Muscle of back (tissue), 13 donors: ENCODE measurements at places on chromosomes 16 and 17. TPM values are rescaled to one million over a fixed set of nuclear protein-coding genes. Genes with fewer than 3 reads are reported as not detected.

GRCh38 chr17:39209317-39210092 lies 9.4 kb downstream of the RPL19 start:
- DNase-seq: peak; percentile 81

- DNase-seq: peak; percentile 57
Measured at GRCh38 chr17:36888236-36888951, 48.9 kb upstream of the LHX1 start.

- no peak for DNase-seq
Measured at GRCh38 chr17:57679356-57679755, 65.7 kb downstream of the CCDC182 start.

DNA sequence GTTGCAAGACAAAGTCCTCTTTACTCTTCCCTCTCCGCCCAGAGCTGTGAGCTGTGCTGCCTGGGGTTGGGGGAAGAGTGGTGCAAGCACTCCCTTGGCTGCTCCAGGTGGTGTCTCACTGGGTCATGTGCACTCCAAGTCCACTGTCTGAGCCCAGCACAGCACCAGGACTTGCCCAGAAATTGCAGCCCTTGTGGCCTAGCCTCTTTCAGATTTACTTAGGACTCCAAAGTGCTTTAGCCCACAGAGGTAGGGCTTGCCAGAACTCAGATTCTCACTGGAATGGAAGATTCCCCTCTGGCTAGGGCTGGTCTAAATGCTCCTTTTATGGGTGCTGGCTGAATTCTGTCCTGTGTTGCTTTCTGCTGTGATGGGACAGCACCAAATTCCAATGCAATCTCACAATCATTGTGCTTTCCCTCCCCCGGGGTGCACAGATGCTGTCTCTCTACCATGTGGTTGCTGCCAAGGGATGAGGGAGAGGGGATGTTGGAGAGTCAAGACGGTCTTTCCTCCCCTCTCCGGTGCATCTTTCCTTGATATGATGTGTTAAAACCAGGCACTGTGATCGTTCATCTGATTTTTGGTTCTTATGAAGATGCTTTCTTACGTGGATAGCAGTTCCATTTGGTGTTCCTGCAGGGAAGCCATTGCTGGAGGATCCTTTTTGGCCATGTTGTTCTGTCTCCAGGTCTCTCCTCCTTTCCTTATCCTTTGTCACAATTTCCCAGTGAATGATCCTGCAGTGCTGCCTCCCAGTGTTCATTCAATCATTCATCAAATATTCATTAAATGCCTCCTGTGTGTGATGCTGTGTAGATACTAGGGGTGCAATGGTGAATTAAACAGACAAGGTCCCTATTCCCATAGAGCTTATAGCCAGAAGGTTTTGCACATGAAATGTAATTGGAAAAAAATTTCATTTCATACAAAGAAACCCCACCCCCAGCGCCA lies 216.3 kb downstream of the SPECC1 start:
- DNase-seq: no peak

DNA sequence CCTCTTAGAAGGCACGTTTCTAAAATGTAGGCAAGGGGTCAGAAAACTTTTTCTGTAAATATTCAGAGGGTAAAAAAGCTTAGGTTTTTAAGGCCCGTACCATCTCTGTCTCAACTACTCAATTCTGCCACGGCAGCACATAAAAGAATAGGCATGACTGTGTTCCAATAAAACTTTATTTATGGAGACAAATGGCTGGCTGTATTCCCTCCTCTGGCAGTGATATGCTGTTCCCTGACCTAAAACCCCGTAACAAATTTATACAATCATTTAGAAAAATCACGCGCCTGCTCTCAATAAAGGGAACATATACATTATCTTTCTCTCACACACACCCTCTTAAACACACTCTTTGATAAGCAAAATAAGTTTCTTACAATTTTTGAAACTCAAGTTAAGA lies 138.7 kb downstream of the ZFHX3 start:
- no peak for DNase-seq

DNA sequence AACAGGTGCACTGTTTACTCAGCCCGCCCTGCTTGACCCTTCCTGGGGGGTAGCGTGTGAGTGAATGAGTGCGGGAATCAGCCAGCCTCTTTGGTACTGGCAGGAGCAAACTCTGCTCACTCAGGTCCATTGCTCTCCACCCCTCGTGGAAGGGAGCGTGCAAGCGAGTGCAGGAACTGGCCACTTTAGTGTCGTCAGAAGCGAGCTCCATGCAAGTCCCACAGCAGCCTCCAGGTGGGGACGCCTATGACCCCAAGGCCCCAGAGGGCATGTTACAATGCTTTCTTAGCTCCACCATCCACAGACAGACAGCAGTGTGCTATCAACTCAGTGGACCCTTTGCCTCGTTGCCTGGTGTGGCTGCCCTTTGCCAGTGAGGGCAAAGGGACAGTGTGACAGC lies 1025.1 kb upstream of the CDH8 start:
- DNase-seq: no peak

DNA sequence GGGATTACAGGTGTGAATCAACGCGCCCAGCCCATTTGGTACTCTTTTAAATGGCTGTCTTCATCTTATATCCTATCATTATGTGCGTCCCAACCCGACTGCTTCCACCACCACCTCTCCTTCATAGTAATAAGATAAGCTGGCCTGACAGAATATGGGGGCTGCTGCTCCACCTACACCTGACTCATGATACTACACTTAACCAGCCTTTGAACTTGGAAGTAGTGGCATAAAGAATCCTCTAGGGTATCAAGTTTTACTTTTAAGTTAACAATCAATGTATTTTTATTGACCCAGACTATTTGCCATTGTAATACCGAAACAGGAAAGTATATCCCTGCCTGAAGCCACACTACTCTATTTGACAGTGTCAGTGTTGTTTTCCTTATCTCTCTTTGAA lies 18.8 kb downstream of the PDZD9 start:
- DNase-seq: no peak

The KRT24 gene
- not detected for polyA plus RNA-seq

- no peak for DNase-seq
Measured at GRCh38 chr17:5210614-5211252, 19.1 kb upstream of the ZNF594 start.

- peak; percentile 47 for DNase-seq
Measured at GRCh38 chr16:50245417-50246298, 20.7 kb upstream of the ADCY7 start.

DNA sequence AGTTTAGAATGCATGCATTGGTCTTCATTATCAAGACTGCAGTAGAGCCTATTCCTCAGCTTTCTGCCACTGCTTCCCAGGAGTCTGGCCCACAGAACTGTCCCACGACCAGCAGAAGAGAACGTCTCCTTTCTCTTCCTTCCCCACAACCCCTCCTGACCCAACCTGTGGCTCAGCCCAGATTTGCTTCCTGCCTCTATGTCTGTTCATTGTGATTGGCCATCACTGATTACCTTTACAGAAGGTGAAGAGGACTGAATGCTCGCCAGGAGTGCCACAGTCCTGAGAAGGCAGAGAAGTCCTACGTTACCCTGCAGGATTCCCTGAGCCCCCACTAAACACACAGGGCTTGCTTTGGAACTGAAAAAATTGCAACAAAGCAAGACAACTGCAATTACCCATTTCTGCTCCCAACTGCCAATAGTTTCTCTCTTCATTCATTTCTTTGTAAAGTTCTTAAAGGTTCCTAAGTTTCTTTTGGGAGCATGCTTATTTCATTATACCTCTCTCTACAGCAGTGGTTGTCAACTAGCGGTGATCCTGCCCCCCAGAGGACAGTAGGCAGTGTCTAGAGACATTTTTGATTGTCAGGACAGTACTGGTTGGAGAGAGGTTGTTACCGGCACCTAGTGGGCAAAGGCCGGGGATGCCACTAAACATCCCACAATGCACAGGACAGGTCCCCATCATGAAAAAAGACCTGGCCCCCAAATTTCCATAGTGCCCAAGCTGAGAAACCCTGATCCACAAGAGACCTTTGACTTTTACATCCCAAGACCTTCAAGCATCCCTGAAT lies 4.5 kb upstream of the NAT9 start:
- DNase-seq: no peak

- DNase-seq: no peak
Measured at GRCh38 chr17:68238871-68239253, 9.0 kb upstream of the AMZ2 start.

- no peak for DNase-seq
Measured at GRCh38 chr16:82386761-82387160, 216.7 kb upstream of the MPHOSPH6 start.

The C16orf89 gene
- polyA plus RNA-seq: 0.15 TPM

GRCh38 chr16:14301169-14302030 lies 230.3 kb downstream of the MRTFB start:
- DNase-seq: no peak

The SP6 gene
- 1.4 TPM for polyA plus RNA-seq

DNA sequence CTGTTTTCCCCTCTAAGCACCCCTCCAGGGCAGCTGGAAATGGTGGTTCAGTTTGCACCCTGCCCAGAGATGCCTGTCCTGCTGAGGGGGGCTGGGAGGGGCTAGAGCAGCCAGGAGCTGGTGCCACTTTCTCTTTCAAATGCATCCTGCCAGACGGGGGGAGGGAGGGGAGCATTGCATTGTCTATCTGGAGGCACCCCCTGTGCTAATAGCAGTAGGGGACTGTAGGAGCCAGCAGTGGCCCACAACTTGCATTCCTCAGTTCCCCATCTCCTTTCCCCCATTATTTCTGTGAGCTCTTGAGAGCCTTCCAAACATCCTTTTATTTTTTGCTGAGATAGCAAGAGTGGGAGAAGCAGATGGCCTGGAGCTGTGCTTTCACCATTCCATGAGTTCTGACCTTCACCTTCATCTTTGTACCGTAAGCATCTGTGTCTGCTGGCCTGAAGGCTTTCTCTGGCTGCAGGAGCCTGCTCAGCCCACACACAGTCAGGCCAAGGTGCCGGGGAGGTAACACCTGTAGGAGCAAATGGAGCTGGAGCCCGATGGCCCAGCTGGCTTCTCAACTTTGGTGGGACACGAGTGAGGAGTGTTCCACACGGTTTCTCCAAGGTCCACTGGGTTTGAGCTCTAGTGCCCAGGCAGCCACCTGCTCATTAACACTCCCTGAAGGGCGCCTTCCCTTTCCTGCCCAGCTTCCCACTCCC lies 5.2 kb downstream of the WFDC1 start:
- no peak for DNase-seq

The EVI2B gene
- 2.8 TPM for polyA plus RNA-seq

DNA sequence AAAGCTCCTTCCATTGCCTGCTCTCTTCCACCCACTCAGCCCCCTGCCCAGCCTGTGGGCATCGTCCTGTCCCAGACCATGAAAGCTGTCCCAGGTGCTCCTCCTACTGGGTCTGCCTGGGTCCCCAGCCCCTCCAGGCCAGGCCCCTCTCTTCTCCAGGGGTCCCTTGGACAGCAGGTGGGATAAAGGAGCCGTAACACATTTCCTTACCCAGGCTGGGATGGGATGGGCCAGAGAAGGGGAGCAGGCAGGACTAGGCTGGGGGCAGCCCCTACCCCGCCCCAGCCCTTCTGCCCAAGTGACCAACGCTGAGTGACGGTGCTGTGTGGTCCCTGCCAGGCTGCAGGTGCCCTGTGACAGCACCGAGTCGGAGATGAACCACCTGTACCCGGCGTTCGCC lies 80.1 kb downstream of the MGAT5B start:
- no peak for DNase-seq

DNA sequence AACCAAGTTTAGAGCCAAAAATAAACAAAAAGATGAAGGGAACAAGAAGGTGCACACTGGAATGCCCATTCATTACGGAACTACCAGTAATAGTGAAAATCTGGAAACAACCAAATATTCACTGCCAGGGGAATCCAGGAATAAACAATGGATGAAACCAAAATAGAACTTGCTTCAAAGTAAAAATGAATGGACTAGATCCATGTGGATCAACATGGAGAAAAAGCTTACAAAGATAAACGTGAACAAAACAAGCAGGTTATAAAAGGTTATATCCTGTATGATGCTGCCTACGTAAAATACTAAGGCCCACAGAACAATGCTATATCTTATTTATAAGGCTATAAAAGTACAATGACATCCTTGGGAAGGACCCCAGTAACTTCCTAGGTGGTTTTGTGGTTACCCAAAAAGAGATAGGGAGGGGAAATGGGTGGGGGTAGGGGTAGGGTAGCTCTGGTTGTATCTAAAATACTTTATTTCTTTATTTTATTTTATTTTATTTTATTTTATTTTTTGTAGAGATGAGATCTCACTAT lies 12.8 kb upstream of the CCL22 start:
- DNase-seq: no peak

DNA sequence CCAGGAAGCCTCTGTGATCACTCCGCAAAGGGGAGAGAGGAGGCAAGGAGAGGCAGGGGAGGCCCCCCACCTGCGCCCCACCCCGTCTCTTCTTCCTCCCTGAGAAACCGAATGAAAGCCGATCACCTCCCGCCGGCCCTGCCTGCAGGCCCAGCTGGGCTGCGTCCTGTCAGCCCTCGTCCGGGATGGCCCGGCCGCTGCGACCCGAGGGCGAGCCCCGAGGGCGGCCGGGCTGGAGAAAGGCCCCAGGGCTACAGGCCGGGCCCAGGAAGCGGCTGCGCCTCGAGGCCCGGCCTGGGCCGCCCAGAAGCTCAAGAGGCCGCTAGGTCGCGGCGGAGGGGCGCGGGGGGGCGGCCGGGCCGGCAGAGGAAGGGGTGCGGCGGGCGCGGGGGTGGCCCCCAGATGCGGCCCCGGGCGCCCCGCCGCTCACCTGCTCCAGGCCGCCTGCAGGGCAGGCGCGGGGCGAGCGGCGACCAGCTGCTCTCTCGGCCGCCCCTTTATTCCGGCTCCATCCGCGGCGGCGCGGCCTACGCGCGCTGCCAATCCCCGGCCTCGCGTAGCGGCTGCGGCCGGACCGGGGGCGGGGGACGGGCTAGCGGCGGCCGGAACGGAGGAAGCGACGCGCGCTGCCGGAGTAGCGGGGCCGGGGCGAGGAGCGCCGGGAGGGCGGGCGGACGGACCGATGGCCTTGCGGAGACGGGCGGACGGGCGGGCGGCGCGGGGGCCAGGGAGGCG lies at the start of gene ZNF319:
Gene ZNF319, minus strand, starts transcription at position 702 of the 735 bp plus-strand sequence. CDS start 2,407 bp downstream, outside the sequence.
- DNase-seq: peak; percentile 37

The CLEC18C gene
- 0.13 TPM for polyA plus RNA-seq

DNA sequence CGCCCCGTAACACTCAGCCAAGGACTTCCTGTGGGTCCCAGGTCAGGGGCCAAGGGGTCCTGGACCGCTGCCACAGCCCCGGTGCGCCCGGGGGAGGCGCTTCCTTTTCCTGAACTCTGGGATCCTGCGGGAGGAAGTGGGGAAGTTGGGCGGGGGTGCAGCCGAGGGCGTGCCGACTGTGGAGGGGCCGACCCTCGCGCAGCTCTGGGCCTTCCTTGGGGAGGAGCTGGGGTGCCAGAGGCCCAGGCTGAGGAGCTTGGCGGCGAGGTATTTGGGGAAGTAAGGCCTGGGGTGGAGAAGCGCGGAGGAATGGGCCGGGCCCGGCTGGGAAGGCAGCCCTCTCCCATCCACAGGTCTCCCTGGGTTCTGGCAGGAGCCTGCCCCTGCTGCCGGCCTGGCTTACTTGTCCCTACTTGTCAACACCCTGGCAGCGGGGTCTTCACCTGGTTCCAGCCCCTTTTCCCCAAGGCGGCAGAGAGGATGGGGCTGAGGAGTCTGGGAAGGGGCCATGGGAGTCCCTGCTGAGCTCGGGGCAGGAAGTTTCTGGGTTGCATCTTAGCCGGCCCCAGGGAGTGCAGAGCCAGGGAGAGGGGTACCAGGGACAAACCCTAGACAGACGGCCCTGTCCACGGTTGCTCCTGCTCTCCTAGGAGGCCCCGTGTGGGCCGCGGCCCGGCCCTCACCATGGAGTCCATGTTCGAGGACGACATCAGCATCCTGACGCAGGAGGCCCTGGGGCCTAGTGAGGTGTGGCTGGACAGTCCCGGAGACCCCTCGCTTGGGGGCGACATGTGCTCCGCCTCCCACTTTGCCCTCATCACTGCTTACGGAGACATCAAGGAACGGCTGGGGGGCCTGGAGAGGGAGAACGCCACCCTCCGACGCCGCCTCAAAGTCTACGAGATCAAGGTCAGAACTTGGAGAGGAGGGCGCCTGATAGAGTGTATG lies 1.7 kb downstream of the TBKBP1 start:
- peak; percentile 46 for DNase-seq

- DNase-seq: no peak
Measured at GRCh38 chr17:34070712-34071111, 184.4 kb upstream of the CCL2 start.
